ENCODE measurements at places on chromosomes 3 and 15.

DNA sequence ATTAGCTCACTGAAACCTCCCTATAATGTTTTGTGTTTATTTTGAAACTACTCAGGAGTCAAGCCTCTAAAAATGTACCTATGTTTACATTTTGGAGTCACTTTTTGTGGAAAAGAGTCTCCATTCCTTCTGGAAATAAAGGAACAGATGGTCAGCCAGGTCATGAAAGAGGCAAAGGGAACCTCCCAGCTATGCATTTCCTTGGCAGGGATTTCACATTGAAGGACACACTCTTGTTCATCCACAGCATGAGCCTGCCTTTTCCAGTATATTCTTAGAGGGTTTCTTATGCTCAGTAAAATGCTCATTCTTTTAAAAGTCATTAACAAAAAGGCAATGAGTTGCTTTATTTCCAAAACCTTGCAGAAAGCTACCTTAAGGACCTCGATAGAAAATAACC is 20.8 kb downstream of the STAC start:
- no peak for DNase-seq

- DNase-seq, result no peak
Measured at GRCh38 chr3:43998836-43999727, 242.6 kb upstream of the TOPAZ1 start.

DNA sequence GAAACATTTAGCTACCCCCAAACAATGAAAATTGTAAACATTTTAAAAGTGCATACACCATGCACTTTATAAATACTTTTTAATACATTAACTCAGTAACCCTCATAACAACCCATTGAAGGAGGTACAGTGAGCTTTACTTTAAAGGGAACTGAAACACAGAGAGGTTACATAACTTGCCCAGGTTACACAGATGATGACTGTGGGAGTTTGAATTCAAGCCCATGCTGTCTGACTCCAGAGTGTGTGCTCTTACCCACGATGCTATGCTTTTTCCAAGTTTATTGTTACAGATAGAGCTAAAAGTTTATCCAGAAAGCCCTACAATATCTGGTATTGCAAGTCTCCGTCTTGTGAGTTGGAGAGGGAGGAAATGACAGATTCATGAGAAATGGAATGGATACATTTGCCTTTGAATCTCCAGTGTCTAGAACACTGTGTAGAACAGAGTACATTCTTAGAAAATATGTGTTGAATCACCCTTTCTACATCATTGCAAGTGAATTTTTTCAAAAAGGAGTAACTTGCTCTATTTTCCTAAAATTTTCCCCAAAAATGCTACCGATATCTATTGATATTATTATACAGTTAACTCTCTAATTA is 428.3 kb downstream of the NAALADL2 start:
- no peak for DNase-seq

GRCh38 chr15:39358441-39359041 is 222.3 kb upstream of the THBS1 start:
- DNase-seq, result no peak

- DNase-seq, result no peak
Measured at GRCh38 chr3:191220908-191221307, 21.9 kb downstream of the OSTN start.

DNA sequence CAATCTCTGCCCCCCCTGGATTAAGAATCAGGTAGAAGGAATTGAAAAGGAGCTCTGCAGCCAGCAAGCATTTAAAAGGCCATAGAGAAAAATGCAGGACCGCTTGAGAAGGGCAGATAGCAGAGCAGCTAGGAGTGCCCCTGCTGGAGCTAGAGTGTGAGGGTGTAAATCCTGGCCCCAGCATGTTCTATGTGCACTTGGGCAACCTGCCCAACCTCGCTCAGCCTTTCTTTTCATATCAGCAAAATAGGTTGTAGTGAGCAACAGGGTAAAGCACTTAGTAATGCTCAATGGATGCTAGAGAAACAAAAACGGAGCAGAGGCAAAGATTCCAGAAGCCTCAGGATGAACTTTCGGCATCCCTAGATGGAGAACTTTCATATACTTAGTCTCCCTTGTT is 25.0 kb upstream of the THBS1 start:
- DNase-seq, result no peak

DNA sequence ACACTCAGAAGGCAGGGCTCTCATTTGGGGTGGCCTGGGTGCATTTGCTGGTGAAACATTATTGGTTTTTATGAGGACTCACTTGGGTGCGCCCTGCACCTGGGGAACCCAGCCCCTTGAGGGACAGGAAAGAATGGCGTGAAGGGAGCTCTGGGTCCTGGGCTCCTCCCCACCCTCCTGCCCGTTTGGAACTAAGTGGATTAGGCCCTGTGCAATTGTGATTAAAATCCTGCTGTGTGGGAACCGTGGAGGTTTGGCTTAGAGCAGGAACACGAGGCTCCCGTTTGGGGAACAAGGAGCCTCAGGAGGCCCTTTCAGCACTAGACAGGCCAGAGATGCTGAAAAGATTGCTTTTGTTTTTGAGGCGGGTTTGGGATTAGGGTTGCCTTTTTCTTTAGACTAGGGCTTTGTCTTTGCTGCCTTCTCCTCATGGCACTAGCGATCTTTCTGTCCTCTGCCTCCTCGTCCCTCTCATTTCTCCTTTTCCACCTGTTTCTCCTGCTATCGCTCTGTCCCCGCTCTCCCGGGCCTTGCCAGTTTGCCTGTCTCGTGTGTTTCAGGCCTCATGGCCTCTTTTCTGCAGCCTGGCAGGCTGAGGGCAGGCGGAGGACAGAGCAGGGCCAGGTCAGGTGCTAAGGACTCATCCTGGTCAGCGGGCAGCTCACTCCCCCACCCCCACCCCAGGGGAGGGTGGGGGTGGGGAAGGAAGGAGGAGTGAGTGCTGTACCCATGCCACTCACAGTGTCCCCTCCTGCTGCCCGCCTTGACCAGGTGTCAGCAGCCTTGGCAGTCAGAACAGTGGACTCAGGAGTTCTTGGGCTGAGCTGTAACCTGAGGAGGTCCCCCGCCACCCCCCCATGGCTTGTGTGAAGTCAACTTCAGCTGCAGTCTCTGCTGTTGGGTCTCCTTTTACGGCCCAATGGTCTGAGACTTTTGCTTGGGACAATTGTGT is 8.6 kb downstream of the MAPKAPK3 start:
- DNase-seq, result no peak

GRCh38 chr3:52306978-52307377 is 9.1 kb upstream of the DNAH1 start:
- DNase-seq, result no peak

DNA sequence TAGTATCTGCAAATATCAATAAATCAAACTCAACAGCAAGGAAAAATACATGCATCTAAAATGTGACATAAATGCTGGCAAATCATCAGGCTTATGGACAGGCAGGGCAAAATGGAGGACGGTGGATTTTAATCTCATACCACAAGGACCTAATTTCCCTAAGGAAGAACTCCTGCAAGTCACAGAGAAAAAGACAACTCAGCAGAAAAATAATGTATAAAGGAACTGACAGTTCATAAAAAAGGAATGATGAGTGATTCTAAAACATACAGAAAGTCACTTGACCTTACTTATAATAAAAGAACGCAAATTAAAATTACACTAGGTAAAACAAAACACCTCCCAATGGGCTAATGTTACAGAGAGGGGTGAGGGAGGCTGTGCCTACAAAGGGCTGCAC is 17.2 kb downstream of the TUBGCP5 start:
- no peak for DNase-seq

- DNase-seq, result no peak
Measured at GRCh38 chr3:56806407-56806806, 4.7 kb upstream of the ARHGEF3 start.

DNA sequence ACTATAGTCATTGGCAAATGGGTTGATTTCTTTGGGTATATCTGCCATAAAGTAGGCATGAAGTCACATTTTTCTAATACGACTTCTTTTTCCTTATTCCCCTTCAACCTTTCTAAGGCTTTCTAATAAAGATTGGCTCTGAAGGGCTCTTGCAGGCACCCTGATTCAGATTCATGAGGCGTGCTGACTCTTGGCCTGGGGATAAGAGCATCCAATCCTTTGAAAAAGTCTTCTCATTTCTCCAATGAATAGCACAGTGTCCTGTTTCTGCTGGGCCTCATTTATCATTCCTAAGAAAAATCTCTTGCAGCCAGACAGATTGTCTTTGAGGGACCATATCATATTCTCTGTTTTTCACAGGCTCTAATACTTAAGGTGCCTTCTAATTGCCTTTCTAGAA is 32.3 kb upstream of the BNIP2 start:
- DNase-seq, result no peak

DNA sequence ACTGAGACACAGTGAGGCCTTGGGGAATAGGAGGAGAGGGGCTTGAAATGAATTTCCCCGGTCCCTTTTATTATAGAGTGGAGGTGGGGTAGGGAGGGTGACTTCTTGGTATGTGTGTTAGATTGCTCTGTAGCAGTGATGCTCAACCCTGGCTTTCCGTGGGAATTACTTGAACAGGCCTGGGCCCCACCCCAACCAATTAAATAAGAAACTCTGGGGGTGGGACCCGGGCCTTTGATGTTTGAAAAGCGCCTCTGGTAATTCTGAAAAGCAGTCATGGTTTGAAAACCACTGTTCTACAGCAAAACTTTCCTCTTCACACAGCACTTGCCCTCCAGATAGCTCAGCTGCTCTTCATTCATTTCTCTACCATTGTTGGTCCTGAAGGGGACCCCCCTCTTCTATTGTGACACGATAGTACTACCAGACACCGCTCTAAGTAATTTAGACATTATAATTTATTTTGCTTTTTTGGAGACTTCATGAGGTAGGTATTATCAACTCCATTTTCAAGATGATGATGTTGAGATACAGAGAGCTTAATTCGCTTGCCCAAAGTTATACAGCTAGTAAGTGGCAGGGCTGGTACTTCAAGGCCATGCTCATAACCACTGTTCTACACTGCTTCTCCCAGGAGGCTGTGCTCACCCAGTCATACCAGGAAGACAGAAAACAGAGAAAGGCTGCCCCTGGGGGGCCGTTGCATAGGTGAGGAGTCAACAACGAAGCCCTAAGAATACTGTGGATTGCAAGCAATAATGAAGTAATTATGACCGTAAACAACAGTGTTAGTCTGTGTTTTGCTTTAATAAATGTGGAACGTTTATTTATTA is 176.2 kb downstream of the PEX5L start:
- DNase-seq, result no peak

DNA sequence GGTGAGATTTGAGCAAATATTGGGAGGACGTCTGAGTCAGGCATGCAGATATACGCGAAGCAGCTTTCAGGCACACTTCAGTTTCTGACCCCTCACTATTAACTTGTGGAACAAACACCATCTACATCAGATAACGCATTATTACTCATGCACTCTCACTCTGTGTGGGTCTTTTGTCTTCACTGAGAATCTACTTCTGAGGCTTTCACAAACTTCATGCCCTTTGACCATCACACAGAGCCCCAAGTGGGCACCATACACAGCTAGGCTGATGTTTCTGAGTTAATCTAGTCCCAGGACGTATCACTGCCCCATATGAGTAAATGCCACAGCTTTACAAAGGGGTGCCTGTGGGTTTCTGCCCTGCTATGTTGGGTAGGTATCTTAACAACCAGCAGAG is 39.6 kb upstream of the IP6K2 start:
- DNase-seq, result no peak

DNA sequence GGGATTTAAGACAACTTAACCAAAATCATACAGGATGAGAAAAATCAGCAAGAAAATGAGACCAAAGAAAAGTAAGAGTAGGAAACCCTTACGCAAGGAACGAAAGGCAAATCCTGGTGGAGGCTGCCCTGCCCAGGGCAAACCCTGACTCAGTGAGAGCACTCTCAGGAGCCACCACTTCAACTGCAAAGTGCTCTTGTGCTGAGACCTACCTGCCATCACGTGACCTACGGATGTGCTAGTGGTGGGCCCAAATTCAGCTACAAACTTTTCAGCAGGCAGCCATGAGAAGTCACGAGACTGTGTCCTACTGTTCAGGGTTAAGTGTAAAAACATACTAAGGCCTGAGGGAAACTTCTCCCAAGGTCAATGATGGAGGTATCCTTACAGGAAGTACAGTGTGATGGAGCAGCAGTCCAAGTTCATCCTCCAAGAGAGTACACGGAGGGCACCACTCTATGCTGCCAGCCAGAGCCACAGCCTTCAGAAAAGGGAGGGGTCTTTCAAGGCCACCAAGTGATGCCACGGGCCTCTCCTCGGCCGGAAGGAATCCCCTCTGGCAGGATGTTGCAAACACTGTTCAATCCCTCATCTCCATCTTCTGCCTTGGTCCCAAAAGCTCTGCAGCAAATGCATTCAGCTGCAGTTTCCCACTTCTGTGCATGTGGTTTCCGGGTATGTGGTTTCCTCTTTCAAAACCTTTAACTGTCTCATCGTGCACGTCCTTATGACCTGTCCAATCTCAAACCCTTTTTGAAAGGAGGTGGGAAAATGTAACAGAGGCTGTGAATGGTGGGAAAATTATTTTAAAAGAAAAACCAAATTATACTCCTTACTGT is 9.5 kb downstream of the CHSY1 start:
- no peak for DNase-seq

- no peak for DNase-seq
Measured at GRCh38 chr3:161213644-161214043, 7.5 kb upstream of the NMD3 start.

- no peak for DNase-seq
Measured at GRCh38 chr15:85582131-85583079, 202.0 kb downstream of the AKAP13 start.

- DNase-seq, result no peak
Measured at GRCh38 chr15:38028869-38029268, 94.4 kb downstream of the TMCO5A start.

- no peak for DNase-seq
Measured at GRCh38 chr15:65655026-65655425, 33.3 kb downstream of the SLC24A1 start.

DNA sequence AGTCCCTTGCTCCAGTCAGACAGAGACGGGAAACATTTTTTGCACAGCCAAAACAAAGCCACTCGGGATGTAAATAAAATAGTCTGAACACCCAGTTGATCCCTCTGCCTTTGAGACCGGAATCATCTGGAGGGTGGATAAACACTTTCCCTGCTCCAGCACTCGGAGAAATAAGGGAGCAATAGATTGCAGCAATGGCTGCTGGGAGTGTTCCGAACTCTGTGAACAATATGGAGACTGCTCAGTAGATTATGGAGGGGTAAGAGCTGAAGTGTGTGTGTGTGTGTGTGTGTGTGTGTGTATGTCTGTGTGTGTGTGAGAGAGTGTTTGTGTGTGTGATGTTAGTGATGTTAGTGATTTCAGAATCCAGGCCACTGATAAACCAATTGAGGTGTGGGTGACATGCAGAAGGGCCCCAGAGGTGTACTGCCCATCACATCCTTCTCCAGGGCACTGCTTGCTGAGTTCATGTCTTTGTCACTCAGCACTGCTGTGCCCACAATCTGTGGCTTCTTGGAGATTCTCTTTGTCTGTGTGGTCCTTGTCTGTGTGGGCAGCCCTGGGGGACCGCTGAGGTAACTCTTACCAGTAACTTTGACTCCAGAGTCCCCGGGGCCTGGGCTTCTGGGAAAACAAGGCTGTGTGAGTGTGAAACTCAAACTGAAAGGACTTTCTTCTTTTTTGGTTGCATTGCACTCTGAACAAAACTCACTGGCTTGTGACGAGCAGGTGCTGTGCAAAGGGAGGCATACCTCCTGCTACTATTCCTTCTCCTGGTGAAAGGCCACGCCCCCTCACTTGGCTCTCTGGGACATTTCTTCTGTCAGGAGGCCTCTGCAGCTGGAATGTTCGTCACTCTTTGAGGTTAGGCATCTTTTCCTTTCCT is 23.0 kb downstream of the CRYGS start:
- no peak for DNase-seq
